Esophagus squamous epithelium (tissue), 5 donors: ENCODE measurements at places on chromosomes 4 and X. TPM values are rescaled to one million over a fixed set of nuclear protein-coding genes. Genes with fewer than 3 reads are reported as not detected.

GDPD2 gene
- 2.3 TPM for total RNA-seq

DNA sequence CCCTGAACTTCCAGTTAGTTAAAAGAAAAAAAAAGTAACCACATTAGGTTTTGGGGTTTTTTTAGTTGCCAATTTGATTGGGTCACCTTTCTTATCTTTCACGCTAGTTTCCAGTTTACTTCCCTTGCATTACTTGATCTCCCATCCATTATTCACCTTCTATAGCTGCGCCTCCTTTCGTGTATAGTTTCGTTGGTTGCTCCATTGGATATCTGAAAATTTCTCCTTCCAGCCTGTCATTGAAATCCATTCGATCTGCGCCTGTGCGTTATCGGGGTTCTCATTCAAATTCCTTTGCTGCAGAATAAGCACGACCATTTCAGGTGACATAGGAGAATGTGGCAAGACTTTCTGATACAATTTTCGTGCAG lies 764 bp downstream of the TRAPPC11 start:
- no peaks in the 10 kb centered on the region for H3K36me3 ChIP-seq
- peak overlapping the region; percentile 93 for H3K27ac ChIP-seq
- no peaks in the 10 kb centered on the region for H3K27me3 ChIP-seq
- DNase-seq: no peak

DNA sequence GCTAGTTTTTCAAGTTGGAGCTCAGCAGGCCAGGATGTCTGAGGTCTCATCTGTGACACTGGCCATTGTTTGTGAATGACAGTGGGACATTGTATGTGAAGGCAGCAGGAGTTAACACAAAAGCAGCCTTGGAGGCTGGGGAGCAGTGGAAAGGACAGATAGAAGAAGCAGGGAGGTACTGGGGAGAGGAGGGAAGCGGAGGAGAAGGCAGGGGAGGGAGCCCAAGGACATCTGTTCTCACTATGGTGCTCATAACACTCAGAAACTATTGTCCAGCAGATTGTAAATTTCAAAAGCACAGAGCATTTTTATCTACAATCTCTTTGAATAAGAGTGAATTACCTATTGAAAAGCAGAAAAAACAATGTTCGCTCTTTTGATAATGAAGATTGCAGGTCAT lies 253.6 kb upstream of the DIPK2B start:
- no peaks in the 10 kb centered on the region for H3K27me3 ChIP-seq
- H3K4me3 ChIP-seq: no peak overlapping the region
- DNase-seq: no peak
- no peaks in the 10 kb centered on the region for H3K4me1 ChIP-seq

ZXDA gene
- total RNA-seq: 6.1 TPM

DNA sequence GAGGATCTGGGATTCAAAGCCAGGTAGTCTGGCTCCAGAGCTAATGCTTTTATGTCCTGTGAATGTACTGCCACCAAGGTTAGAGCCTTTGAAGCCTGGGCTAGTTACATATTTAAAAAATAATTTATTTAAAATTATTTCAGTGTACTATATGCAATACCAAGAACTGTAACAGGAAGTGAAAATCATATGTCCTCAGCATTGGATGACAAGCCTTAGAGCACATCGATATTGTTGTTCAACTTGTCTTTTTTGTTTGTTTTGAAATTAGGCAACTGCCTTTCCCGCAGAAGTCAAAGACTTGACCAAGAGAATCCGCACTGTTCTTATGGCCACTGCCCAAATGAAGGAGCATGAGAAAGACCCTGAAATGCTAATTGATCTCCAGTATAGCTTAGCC lies 73.1 kb upstream of the IL13RA1 start:
- no peak overlapping the region for H3K4me3 ChIP-seq
- H3K4me1 ChIP-seq: no peaks in the 10 kb centered on the region
- H3K36me3 ChIP-seq: no peaks in the 10 kb centered on the region

THOC2 gene
- 69.5 TPM for total RNA-seq

TREX2 gene
- 5.1 TPM for total RNA-seq

C4orf54 gene
- total RNA-seq: not detected

DNA sequence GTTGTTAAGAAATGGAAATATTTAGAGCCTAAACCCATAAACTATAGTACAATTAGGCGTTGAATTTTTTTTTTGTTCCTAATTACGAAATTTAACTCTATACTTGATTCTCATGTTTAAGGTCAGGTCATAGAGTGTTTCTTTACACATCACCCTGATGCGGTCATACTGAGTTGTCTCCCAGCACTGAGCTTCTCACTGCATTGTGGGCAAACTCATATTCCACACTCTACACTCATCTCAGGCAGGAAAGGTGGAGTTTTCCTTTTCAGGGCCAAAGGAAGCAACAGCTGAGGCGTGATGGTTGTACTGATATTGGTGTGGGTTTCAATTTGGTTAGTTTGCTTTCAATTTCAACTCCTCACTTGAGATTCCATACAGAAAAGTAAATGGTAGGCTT lies 75.4 kb downstream of the FAT4 start:
- no peaks in the 10 kb centered on the region for H3K27me3 ChIP-seq
- no peaks in the 10 kb centered on the region for H3K36me3 ChIP-seq
- peaks cover 21% of the 10 kb centered on the region for H3K4me1 ChIP-seq
- H3K27ac ChIP-seq: peak overlapping the region; percentile 71

- H3K4me1 ChIP-seq: no peaks in the 10 kb centered on the region
- no peak for DNase-seq
These were observed 12.2 kb downstream of the GK2 start for GRCh38 chr4:79395841-79396240.

DNA sequence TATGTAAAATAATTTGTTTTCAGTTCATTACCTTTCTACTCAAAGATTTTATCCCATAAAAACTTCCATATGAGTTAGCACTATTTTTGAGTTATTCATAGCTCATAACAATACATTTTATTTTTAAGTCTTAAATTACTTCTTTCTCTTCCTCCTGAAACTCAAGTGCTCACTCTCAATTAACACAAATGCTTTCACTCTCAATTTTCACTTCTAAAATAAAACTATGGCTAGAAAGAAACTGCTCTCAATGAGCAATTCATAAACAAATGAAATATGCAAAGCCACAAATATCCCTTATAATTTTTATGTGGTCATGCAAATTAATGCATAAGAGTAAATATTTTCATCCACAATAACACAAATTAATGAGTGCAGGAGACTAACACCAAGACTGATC lies 38.8 kb downstream of the MAML3 start:
- no peak overlapping the region for H3K27ac ChIP-seq
- DNase-seq: no peak
- H3K36me3 ChIP-seq: no peaks in the 10 kb centered on the region
- no peak overlapping the region for H3K4me3 ChIP-seq
- no peaks in the 10 kb centered on the region for H3K27me3 ChIP-seq

DNA sequence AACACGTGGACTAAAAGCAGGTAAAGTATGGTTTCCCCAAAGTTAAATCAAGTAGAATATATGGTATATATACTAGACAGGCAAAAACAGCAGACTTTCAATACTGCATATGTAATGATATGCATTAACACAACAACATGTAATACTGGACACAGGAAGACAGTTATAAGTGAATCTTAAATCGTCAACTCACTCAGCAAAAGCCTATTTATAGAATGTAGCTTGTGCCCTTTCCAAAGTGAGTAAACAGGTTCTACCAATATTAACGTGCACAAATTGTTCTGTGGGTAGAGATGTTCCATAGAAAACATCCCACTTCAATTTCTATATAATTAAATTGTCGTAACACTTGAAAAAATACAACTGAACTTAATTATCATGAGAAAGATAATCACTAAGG lies 30.6 kb downstream of the FAM241A start:
- H3K27me3 ChIP-seq: no peaks in the 10 kb centered on the region
- no peak for DNase-seq
- H3K4me1 ChIP-seq: no peaks in the 10 kb centered on the region
- H3K36me3 ChIP-seq: no peaks in the 10 kb centered on the region
- H3K27ac ChIP-seq: no peak overlapping the region

- DNase-seq: no peak
- peaks cover 10% of the 10 kb centered on the region for H3K27me3 ChIP-seq
- no peak overlapping the region for H3K27ac ChIP-seq
- peaks cover 14% of the 10 kb centered on the region for H3K4me1 ChIP-seq
- H3K36me3 ChIP-seq: no peaks in the 10 kb centered on the region
These were observed 56.1 kb downstream of the SLC7A11 start for GRCh38 chr4:138185859-138186645.

DNA sequence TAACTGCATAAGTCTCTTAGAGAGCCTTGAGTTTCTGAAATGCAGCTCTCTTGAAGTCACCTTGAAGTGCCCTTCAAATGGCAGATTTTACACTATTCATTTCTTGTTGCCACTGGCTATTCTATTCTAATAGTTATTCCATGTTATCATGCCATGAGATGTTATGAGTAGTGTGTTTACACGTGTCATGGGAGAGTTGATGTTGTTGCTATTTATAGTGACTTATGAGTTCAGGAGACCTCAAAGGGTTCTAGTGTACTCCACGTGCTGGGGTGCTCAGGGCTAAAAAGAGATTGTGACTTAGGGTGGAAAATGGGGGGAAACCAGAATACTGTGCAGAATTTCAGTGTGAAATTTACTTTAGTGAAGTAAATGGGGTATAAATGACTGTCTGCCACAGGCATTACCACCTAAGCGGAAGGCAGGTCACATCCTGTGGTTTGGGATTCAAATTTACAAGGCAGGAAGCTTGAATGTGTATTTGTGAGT lies 77.1 kb upstream of the SLC4A4 start:
- no peaks in the 10 kb centered on the region for H3K36me3 ChIP-seq
- DNase-seq: no peak
- no peak overlapping the region for H3K27ac ChIP-seq
- no peaks in the 10 kb centered on the region for H3K27me3 ChIP-seq

DNA sequence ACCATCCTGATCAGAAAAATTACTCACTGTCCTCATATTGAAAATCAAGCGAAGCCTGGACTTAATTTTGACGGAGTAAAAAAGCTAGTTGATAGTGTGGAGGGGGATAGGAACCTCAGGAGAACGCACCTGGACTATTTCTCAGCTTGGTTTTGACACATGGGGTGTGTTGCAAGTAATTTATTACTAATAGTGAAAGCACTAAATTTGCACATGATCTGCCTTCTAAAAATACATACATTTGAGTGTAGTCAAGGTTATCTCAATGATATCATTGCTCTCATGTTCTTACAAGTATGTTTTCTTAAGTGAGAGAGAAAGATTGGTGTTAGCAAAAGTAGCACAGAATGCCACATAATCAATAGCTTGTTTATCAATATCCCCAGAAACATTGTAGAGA lies 29.5 kb downstream of the LRIT3 start:
- no peaks in the 10 kb centered on the region for H3K4me1 ChIP-seq
- no peaks in the 10 kb centered on the region for H3K36me3 ChIP-seq
- no peak overlapping the region for H3K4me3 ChIP-seq
- no peak for DNase-seq

DNA sequence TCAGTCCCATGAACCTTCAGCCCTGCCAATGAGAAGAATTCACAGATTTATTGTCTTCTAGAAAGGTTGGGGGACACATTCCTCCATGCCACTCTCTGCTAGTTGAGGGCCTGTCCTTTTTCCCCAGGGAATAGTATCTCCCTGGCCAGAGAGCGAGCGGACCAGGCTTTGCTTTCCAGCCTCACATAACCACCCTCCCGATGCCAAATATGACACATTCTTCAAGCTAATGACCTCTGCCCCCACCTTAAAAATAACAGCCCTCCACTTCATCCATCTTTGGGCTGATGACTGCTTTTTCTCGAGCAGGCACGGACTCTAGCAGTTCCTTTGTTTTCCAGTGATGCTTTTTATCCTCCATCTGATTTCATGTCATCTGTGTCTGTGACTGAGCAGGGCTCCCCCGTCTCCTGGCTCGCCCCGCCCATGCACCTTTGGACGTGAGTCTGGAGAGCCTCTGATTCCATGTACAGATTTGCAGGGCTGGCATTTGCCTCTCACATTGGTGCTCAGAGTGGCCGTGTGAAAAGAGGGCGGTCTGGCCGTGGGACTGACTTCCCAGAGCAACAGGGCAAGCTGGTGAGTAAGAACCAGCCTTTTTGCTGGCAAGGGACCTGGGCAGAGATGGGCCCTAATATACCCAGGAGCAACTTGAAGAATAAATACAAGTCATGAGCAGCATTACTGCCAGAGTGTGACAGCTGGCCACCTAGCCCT lies 279.8 kb downstream of the BCOR start:
- H3K27me3 ChIP-seq: peaks cover 16% of the 10 kb centered on the region
- DNase-seq: no peak
- no peaks in the 10 kb centered on the region for H3K4me1 ChIP-seq
- H3K4me3 ChIP-seq: no peak overlapping the region

GRCh38 chr4:1575418-1576303 lies 108.5 kb downstream of the FAM53A start:
- H3K4me3 ChIP-seq: no peak overlapping the region
- no peaks in the 10 kb centered on the region for H3K36me3 ChIP-seq
- H3K27ac ChIP-seq: no peak overlapping the region
- peaks cover 27% of the 10 kb centered on the region for H3K4me1 ChIP-seq
- DNase-seq: no peak

DNA sequence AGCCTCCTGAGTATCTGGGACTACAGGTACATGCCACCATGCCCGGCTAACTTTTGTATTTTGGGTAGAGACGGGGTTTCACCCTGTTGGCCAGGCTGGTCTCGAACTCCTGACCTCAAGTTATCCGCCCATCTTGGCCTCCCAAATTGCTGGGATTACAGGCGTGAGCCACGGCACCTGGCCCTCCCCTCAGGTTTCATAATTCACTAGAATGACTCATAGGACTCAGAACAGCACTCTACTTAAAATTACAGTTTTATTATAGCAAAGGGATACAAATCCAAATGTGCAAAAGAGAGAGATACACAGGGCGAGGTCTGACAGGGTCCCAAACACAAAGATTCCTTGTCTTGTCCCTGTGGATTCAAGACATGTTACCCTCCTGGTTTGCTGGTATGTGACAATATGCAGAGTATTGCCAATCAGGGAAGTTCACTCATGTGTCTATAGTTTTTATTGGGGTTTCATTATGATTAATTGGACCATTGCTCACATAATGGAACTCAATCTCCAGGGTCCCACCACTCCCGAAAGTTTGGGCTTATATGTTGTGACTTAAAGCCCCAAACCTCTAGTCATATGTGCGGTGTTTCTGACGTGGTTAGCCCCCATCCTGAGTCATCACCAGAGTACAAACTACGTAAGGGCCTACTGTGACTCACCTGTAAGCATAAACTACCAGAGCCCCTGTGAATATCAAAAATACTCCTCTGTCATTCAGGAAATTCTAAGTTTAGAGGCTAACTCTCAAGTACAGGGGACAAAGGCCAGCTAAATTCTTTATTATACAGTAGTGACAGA lies 5.2 kb downstream of the YIPF6 start:
- H3K27ac ChIP-seq: no peak overlapping the region
- no peaks in the 10 kb centered on the region for H3K27me3 ChIP-seq
- H3K36me3 ChIP-seq: peaks cover 9% of the 10 kb centered on the region
- no peak overlapping the region for H3K4me3 ChIP-seq

DNA sequence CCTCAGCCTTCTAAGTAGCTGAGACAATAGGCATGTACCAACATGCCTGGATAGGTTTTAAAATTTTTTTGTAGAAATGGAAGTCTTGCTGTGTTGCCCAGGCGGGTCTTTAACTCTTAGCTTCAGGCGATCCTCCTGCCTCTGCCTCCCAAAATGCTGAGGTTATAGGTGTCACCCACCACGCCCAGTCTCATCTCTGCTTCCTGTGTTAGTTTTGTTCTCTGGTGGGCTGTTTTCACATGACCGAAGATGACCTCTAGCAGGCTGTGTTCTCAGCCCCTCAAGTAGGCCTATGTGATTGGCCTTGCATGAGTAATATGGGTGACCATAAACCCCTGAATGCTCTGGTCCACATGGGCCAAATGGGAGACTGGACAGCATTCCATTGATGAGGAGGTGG lies 56.8 kb upstream of the MSANTD1 start:
- no peaks in the 10 kb centered on the region for H3K4me1 ChIP-seq
- H3K4me3 ChIP-seq: no peak overlapping the region
- peaks cover 5% of the 10 kb centered on the region for H3K36me3 ChIP-seq

GRCh38 chrX:120207009-120207605 lies 43.5 kb upstream of the ZBTB33 start:
- H3K27ac ChIP-seq: no peak overlapping the region
- H3K4me1 ChIP-seq: no peaks in the 10 kb centered on the region
- no peaks in the 10 kb centered on the region for H3K27me3 ChIP-seq
- DNase-seq: no peak
- no peaks in the 10 kb centered on the region for H3K36me3 ChIP-seq
